ENCODE measurements at places on chromosomes 5 and 9.
A peak's percentile ranks its signal among the peaks of the same experiment; 100 is the strongest.

DNA sequence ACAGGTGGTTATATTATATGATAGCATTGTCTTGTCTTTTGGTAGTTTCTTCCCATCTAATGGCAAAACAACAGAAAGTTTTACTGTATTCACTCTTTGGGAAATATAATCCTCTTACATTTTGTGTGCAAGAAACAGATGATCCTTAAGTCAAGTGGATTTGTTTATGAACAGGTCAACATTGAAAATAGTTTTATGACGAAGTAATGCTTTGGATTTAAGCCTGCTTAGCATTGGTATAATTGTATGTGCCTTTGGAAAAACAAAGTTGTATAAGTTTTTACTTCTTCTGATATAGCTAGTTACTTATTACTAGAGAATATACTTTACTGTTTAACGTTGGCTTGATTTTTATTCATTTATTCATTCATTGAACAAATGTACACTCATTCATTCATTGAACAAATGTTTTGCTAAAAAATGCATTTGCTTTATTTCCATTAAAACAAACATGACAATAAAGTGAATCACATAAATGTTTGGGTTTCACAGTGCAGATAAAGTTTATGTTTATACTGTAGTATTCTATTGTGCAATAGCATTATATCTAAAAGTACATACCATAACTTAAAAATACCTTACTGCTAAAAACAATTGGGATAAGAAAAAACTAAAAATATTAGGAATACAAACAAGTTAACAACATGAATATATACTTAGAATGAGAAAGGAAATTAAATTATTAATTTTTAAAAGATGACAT is 12.3 kb downstream of the SGCD start:
- no peak for DNase-seq

DNA sequence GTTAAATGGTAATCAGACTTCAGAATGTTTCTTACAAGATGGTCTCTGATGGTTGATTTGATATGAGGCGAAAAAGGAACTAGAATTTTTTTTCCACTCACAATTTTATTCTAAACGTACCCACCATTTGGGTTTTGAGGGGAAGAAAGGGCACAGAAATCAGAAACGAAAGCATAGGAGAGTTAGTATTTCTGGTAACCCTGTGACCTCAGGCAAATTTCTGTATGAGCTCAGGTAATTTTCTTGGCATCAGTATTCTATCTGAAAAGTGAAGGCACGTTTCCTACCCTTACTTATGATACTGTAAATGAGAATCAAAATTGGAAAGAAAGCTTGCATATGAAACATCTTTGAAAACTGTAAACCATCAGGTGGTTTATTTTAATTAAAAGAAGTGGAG is 26.5 kb downstream of the TMEFF1 start:
- no peak for DNase-seq

- DNase-seq = no peak
Measured at GRCh38 chr9:36150574-36151315, 14.2 kb downstream of the GLIPR2 start.

DNA sequence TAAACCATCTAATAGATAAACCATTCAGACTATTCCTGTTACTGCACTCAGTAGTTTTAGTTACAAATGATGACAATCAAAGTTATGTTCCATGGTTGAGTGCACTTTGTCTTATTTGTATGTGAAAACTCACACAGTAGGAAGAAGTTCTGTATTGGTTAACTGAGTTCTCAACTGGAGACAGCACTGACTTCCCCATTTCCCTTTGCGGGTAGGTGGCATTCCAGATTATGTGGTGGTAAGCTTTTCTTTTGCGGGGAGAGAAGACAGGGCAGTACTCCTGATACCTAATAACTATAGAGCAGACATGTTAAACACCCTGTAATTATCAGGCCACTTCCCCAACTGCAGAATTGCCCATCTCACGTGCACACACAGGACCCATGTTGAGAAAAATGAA is 24.4 kb downstream of the TARS1 start:
- DNase-seq = no peak

- DNase-seq = peak; percentile 45
Measured at GRCh38 chr9:38619556-38620447, 594 bp downstream of the ANKRD18A start.

- DNase-seq = no peak
Measured at GRCh38 chr5:68644971-68645370, 429.4 kb downstream of the PIK3R1 start.

All from CD4-positive, alpha-beta T cell treated with Interleukin-17A for 4 hours (primary cell).